ENCODE measurements at places on chromosomes 1 and 21.

DNA sequence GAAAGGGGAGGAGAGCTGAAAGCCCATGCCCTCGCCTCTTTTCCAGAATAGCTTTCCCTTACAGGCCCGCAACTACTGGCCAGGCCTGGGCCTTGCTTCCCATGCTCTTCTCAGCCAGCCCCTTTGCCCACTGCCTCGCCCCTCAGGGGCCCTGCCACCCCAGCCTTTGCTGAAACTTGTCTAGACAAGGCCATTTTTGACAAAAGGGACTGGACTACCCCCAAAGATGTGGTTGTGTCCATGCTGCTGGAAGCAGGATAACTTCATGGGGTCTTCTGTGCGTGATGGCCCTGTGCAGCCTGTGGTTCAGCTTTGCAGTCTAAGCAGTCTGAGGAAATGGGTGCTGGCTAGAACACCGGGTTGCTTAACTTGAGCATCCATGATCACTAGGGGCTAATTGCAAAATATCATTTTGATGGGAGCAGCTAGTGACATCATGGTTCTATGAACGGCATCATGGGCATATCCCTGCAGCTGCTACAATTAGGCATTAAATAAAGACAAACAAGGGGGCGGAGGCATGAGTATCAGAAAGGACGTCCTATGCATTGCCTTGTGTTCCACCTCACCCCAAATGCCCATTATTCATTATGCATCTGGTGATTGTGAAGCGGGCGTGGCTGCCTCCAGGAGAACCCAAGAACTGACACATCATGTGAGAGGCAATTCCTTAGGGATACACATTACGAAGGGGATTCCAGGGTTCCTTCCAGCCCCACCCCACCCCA, 36.8 kb downstream of the NTPCR start:
- H3K4me1 ChIP-seq: no peaks in the 10 kb centered on the region
- H3K4me3 ChIP-seq: no peak overlapping the region
- H3K27me3 ChIP-seq: no peaks in the 10 kb centered on the region
- peaks cover 8% of the 10 kb centered on the region for H3K36me3 ChIP-seq
- H3K27ac ChIP-seq: no peak overlapping the region

DNA sequence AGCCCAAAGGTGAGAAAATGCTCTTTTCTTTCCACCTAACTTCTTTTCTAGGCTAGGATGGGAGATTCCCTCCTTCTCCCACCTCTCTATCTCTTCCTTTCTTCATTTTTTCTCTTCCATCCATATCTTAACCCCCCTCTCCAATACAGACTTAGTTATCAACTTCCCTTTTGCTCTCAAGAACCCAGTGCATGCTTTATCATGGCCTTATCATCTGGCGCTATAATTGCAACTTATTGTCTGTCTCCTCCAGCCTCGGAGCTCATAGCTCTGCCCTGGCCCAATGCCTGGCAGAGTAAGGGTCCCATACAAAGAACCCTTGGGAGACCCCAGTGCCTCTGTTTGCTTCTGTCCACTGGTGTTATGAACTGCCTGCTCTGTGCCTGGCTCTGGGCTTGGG, 71.0 kb upstream of the NFASC start:
- H3K27ac ChIP-seq: no peak overlapping the region
- H3K4me1 ChIP-seq: no peaks in the 10 kb centered on the region
- no peaks in the 10 kb centered on the region for H3K36me3 ChIP-seq
- no peak overlapping the region for H3K4me3 ChIP-seq
- H3K27me3 ChIP-seq: peaks cover 10% of the 10 kb centered on the region

- no peak overlapping the region for H3K4me3 ChIP-seq
- H3K36me3 ChIP-seq: no peaks in the 10 kb centered on the region
- H3K27ac ChIP-seq: no peak overlapping the region
- DNase-seq: no peak
- peaks cover 4% of the 10 kb centered on the region for H3K4me1 ChIP-seq
These were observed 14.5 kb downstream of the SORT1 start for GRCh38 chr1:109383087-109383779.

DNA sequence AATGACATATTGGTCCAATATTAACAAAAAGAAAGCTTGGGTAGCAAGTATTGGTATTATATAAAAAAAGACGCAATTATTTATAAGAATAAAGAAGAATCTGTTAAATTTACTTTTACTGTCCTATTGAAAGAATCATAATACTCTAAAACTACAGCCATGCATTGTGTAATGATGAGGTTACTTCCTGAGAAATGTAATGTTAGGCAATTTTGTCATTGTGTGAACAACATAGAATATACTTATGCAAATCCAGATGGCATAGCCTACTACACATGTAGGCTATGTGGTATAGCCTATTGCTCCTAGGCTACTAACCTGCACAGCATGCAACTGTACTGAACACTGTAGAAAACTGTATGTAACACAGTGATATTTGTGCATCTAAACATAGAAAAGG, 121.2 kb upstream of the PTGFR start:
- no peak for DNase-seq
- H3K36me3 ChIP-seq: no peaks in the 10 kb centered on the region
- H3K27me3 ChIP-seq: no peaks in the 10 kb centered on the region

GRCh38 chr21:16073586-16073985, 343.8 kb downstream of the USP25 start:
- H3K27ac ChIP-seq: no peak overlapping the region
- H3K4me3 ChIP-seq: no peak overlapping the region
- DNase-seq: no peak
- no peaks in the 10 kb centered on the region for H3K4me1 ChIP-seq
- no peaks in the 10 kb centered on the region for H3K27me3 ChIP-seq
- no peaks in the 10 kb centered on the region for H3K36me3 ChIP-seq

DNA sequence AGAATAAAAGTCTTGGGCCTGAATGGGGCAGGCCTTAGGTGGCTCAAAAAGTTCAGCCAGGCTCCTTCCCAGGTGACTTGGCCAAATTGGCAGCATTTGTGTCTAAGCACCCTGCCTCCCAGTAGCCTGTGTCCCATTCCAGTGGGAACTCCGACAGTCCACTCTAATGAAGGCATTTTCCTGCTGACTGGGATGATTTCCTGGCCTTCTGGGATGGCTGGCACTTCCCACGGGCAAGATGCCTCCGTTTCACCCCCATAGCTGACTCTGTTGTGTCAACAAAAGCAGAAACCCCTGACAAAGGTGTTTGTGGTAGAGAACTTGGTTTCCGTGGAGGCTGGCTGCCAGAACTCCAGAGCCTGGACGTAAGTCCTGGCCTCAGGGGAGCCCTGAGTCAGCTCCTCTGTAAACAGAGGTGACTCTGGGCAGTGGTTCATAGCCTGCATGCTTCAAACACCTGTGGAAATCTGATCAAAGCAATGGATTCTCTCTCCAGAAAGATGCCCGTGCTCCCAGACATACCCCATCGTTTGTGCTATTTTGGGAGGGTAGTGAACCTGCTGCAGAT, 36.6 kb downstream of the WNT3A start:
- DNase-seq: no peak
- no peak overlapping the region for H3K4me3 ChIP-seq
- H3K4me1 ChIP-seq: no peaks in the 10 kb centered on the region

DNA sequence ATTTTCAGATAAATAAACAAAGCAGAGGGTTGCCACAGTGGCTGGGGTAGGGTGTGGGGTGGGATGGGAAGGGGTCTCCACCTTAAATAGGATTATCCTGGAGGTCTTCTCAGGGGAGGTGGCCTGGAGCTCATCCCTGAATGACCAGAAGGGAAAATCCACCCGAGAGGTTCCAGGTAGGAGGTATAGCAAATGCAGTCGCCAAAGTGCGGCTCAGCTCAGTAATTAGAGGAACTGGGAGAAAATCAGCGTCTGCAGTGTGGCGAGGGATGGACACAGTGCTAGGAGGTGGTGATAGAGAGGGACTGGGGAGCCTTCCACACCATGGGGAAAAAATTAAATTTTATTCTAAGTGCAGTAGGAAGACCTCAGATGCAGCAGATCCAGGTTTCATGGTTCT, 584.5 kb downstream of the MATN1 start:
- no peak for DNase-seq
- H3K4me3 ChIP-seq: no peak overlapping the region
- no peaks in the 10 kb centered on the region for H3K36me3 ChIP-seq
- H3K27me3 ChIP-seq: no peaks in the 10 kb centered on the region

GRCh38 chr1:114105421-114105979, 48.2 kb downstream of the SYT6 start:
- no peak overlapping the region for H3K27ac ChIP-seq
- H3K4me3 ChIP-seq: no peak overlapping the region
- no peaks in the 10 kb centered on the region for H3K4me1 ChIP-seq
- peaks cover 6% of the 10 kb centered on the region for H3K27me3 ChIP-seq
- H3K36me3 ChIP-seq: no peaks in the 10 kb centered on the region

- no peak overlapping the region for H3K27ac ChIP-seq
- H3K4me1 ChIP-seq: peaks cover 15% of the 10 kb centered on the region
- H3K4me3 ChIP-seq: no peak overlapping the region
- H3K36me3 ChIP-seq: peaks cover 35% of the 10 kb centered on the region
These were observed 14.1 kb downstream of the XKR8 start for GRCh38 chr1:27973771-27974416.

DNA sequence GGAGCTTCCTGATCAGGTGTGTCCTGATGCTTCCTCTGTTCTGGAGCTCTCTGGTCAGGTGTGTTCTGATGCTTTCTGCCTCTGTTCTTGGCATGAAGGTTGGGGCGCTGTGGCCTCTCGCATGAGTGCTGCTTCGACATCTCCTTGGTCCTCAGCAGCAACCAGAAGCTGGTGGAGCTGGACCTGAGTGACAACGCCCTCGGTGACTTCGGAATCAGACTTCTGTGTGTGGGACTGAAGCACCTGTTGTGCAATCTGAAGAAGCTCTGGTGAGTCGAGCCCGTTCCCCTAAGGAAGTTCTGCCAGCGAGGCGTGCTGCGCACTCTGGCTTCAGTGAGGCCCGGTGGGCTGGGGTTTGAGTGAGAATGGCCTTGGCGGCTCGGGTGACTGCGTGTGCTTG, 18.0 kb downstream of the NLRP3 start:
- no peak overlapping the region for H3K27ac ChIP-seq
- DNase-seq: no peak
- no peaks in the 10 kb centered on the region for H3K4me1 ChIP-seq
